NCI-H146 (cell line): ENCODE measurements at places on chromosomes 1 and 21.

GRCh38 chr1:11693024-11693590, 1.6 kb downstream of the DRAXIN start:
- DNase-seq = no peak

DNA sequence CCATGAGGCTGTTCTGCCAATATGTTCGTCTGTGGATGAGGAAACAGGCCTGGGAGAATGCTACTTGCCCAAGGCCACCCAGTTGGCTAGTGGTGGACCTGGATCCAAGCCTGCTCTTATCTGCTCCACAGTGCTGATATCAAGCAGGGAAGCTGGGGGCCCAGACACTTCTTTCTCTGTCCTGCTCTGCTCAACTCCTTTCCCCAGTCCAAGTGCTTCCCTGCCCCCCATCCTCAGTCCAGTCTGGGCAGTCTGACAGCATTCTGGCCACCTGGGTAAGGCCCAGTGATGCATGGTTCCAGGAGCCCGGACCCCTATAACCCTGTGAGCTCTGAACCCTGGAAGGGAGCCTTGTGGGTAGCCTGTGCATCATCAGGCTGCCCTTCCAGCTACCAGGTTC, 4.2 kb upstream of the PAQR7 start:
- no peak for DNase-seq

DNA sequence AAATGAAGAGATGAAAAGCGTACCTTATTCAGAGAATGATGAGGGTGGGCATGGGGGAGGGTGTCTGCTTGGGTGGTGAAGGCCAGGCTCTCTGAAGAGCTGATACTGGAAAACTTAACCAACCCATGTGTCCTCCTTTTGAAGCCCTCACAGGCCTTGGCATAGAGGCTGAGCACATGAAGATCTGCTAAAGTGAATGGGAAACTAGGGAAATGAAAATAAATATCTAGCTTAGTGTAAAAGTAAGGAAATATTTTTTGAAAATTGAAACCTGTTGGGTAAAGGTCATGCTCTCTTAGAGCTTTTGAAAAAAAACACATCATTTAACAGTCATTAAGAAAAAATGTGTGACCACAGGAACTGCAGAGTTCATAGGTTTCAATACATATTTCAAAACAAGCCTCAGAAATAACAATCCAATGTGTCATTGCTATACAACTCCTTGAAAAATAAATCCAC, 40.5 kb upstream of the RALGPS2 start:
- DNase-seq = no peak

DNA sequence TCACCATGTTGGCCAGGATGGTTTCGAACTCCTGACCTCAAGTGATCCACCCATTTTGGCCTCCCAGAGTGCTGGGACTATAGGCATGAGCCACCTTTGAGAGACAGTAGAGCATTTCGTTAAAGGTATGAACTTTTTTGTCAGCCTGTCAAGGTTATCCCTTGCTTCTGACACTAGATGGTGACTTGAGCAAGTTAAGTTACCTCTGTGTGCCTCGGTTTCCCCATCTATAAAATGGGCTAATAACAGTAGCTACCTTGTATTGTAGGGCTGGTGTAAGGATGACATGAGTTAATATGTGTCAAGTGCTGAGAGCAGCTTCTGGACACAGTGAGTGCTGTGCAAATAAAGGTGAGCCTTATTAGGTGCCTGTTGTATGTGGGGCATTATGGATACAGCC, 8.8 kb downstream of the TNFRSF8 start:
- no peak for DNase-seq

DNA sequence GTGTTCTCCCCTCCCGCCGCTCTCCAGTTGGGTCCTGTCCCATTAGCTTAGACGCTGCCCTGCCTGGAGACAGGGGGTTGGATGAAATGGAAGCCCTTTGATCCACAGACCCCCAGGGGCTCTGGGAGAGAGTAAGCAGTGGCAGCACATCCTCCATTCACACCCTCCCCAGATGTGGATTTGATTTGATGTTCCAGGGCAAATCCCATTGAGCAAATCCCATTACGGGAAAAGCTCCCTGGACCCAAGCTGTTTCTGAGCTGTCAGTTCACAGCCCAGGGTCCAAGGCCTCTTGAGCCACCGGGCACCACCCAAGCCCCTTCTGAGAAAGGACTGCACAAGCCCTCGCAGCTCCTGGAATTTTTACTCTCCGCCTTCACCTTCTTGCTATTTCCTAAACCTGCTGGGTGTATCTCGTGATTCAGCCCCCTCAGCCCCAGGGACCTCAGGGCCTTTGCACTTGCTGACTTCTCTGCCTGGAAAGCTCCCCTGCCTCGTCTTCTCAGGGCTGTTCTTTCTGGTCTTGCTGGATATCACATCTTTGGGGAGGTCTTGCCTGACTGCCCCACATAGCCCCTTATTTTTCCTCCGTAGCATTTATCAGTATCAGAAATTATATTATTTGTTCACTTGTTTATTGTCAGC, 101.1 kb downstream of the PAX7 start:
- no peak for DNase-seq

GRCh38 chr1:117150316-117150715, 28.8 kb upstream of the TRIM45 start:
- no peak for DNase-seq

GRCh38 chr21:44613386-44614155, 1.7 kb downstream of the KRTAP10-8 start:
- no peak for DNase-seq
